Activated naive CD4-positive, alpha-beta T cell treated with Interleukin-2 at 50 U/mL for 16 hours (primary cell): ENCODE measurements at places on chromosomes 2 and 18.

DNA sequence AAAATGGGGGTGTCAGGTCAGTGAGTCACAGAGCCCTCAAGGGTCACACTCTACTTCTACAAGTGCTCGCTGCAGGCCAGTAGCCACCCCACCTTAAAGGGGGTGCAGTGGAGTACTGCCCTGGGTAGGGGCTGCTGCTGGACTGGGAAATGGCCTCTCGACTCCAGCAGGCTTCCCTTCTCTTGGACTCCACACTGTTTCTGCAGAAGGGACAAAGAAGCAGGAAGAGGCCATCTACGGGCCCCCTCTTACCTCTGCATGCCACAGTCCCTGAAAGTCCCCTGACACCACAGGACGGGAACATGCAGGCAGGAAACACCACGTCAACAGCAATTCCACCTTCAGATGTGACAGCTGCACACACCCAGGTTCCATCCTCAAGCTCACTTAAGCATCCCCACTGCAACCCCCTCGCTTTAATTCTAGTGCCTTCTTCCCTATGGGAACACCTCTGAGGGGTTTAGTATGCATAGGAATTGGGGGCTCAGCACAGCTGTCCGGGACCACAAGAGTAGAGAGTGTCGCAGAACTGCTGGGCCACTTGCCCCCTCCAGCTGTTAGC is 22.3 kb downstream of the SNED1 start:
- DNase-seq: no peak

- no peak for DNase-seq
These were observed 1.5 kb downstream of the AQP4 start for GRCh38 chr18:26863921-26864497.

GRCh38 chr2:177106212-177106611 is 106.4 kb upstream of the HNRNPA3 start:
- no peak for DNase-seq

GRCh38 chr2:40384714-40385113 is 67.2 kb downstream of the SLC8A1 start:
- DNase-seq: no peak

- DNase-seq: no peak
These were observed 271.8 kb downstream of the GLI2 start for GRCh38 chr2:121007490-121007853.

DNA sequence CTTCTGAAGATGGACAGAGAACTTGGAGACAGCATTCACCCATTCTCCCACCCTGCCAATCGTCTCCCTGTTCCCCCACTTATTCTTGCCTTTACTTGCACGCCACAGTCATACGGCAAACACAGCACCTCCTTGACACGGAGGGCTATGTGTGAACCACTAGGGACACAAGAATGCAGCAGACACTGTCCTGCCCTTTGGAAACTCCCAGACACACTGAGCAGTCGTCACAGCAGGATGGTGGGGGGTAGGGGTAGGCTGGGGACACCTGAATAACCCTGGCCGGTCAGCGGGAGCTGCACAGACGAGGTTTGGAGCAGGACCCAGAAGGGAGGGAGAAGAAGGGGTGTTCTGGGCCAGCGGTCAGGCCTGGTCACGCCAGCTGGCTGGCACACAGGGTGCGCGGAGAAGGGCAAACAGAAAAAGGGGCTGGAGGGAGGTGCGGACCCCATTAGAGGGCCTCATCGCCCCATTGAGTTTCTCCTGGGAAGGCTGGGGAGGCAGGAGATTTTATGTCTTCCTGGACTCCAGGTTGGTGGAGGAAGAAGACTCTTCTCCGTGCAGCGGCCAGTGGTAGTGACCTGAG is 40.0 kb upstream of the FOSL2 start:
- no peak for DNase-seq

GRCh38 chr2:45009928-45010701 is 863 bp upstream of the SIX2 start:
- DNase-seq: no peak

DNA sequence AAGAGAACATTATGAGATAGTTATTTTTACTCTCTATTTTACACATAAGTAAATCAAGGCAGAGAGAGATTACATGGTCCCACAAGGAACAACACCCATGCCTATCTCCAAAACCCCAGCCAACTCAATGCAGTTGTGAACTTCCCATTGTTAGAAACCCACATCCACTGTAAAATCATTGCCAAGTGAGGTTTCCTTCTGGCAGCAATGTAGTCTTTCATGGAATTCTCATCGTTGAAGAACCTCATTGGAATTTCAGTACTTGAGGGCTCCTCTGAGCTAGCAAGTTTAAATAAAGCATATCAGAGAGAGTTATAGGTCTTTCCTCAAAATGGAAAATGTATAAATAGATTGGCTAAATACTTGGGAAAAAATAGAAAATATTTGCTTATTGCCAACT is 105.2 kb downstream of the RAD51AP2 start:
- DNase-seq: no peak

DNA sequence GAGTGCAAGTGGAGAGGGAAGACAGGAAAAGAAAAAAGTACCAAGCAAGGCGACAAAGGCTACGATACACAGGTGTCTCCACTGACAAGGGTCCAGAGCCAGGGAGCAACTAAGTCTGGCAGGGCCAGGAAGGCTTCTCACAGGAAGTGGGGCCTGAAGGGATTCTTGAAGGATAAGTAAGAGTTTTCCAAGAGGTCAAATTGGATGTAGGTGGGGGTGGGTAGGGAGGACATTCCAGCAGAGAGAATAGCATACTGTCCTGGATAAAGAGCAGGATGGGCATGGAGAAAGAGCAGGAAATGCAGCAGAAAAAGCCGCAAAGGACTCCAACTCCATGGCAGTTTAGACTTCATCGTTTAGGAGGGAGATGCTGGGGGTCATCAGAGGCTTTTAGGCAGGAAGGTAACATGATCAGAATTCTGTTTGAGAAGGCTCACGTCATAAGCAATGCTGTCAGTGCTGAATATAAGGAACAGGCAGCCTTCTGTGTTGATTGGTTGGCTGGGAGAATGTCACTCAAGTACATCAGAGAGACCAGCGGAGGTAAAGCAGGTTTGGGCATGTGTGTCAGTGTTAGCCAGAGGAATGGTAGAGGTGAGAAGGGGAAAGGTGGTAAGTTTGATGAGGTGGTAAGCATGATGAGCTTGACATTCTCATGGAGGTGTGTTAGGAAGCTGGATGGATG is 35.1 kb downstream of the ARHGAP25 start:
- no peak for DNase-seq

DNA sequence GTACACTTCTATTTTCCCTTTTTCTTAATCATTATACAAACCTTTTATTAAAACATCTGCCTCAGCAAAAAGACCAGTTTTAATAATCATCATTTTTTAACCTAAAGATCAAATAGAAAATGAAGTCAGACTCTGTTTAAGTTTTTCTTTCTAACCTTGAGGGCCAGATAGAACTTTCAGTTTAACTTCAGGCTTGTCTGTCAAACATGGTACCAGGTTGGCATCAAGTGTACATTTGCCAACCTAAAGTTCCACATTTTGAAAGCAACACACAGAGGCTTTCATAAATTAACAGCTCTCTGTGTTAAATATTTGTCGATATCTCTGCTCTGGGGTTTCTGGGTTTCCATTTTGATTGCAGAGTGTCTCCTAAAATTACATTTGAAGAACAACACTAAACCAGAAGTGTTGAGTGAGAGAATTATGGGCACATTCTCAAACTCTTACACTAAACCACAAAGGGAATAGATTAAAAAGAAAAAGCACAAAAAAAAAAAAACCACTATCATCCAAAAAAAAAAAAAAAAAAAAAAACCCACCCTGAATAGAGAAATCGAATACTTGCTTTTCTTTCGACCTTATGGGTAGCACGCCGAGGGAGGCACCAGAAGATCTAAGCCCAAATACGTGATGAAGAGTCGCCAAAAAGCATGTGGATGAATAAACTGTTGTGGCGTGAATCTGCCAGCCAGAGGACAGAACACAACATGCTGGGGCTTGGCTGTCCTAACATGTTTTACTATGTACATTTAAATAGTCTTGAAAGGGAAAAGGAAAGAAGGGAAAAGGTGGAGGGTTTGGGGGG is 166.2 kb downstream of the TCF4 start:
- no peak for DNase-seq

DNA sequence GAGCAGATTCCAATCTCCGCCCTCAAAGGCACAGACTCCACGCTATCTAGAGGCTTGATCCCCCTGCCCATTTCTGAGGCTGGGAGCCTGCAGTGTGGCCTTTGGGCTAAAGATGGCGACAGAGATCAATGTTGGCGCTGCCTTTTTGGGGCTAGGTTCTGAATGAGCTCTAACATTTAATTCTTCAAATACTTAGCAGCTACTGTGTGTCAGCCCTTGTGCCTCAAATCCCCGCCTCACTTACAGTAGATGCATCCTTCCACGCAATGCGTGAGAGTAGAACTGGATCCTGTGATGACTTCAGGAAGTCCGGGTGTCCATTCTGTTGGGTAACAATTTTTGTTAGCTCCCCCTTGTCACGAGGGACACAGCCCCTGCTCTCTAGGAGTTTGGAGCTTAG is 12.4 kb downstream of the IL1F10 start:
- DNase-seq: peak; percentile 52

GRCh38 chr2:175414191-175414881 is 232.8 kb upstream of the ATP5MC3 start:
- no peak for DNase-seq

GRCh38 chr18:57819671-57820460 is 16.8 kb upstream of the ATP8B1 start:
- DNase-seq: no peak

- no peak for DNase-seq
These were observed 18.1 kb upstream of the PKDCC start for GRCh38 chr2:42029639-42030199.

- DNase-seq: no peak
These were observed 25.7 kb downstream of the NR4A2 start for GRCh38 chr2:156306821-156307220.

DNA sequence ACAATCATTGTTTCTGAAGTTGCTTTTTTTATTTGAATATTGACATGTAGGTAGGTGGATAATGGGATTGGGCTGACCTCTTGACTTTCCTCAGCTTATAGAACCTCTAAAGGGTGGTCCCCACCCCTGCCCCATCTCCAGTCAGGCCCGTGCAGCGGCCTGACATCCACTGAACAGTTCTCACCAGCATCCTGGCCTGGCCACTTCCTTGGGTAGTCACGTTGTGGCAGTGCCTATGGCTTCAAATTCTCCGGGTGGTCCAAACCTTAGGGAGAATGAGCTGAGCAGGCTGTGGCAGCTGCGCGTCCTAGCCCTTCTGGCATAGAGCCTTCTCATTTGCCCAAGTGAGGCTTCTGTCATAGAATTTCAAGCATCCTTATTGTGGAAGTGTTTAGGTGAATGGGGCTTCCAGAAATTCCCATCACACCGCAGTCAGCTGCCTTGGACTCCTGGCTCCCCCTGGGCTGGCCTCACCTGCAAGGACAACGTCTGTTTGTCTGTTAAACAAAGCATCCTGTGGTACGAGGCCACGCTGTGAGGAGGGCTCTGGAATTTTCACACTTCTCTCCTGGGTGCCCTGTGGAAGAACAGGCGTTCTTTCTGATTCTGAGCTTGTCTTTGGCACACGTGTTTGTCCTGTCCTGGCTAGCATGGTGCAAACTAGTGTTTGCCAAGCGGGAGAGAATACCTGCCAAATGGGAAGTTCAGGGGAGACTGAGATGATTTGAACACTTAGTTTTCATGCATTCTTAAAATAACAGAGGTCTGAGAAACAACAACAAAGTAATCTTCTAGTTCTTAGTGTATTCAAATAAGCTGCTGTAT is 31.8 kb upstream of the OTOS start:
- no peak for DNase-seq

DNA sequence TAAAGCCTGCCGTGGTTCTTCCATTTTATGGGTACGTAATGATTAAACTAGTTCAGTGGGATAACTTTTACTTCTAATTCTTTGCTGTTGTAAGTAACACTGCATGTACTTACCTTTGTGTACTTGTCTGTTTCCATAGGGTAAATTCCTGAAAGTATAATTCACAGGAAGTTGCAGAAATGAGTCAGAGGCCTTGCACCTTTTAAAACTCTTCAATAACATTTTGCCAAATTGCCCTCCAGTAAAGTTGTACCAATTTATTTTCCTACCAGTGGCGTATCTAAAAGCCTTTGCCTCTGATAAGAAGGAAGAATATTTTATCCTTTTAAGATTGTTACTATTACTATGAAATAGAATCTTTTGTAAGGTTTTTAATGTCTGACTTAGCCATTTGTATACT is 65.1 kb downstream of the CAB39 start:
- no peak for DNase-seq

GRCh38 chr2:43787895-43788294 is 14.1 kb downstream of the DYNC2LI1 start:
- DNase-seq: no peak

DNA sequence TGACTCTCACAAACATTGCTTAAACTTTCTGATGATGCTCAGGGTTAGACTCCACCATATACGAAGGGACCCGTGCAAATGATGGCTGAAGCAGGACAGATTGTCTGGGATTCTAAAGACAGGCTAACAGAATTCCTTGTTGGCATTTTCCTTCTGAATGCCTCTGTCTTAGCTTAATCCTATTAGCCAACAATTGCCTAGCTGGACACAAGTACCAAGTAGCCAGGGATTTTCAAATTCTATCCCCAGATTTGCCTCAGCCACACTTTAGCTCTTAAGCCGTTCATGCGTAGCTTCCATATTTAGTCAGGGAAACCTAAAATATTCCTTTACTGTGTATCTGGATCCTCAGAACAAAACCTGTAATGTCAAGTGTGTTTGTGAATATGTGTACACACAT is 40.0 kb downstream of the COL4A3 start:
- no peak for DNase-seq

DNA sequence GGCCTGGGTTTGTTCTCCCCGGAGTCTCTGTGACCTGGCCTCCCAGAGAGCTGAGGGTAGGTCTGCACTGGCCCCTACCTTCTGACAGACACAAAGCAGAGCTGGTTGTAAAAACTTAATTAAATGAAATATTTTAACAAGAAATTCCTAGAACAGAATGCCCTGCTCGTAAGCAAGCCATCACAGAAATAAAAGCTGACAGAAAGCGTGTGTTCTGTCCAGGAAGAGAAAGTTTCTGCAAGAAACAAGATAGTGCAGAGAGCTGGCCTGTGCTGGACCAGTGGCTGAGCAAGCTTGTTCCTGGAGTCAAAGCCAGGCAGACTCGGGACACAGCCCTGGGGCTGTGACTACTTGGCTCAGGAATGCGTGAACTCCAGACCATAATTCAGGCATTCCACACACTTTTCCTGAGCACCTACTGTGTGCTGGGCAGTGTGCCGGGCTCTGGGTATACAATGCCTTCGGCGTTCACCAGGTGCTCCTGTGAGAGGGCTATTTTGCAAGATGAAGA is 51.6 kb downstream of the APOB start:
- DNase-seq: no peak

GRCh38 chr18:49697049-49697448 is 116.3 kb downstream of the ACAA2 start:
- no peak for DNase-seq

GRCh38 chr2:151024696-151025251 is 236.9 kb downstream of the RBM43 start:
- no peak for DNase-seq

DNA sequence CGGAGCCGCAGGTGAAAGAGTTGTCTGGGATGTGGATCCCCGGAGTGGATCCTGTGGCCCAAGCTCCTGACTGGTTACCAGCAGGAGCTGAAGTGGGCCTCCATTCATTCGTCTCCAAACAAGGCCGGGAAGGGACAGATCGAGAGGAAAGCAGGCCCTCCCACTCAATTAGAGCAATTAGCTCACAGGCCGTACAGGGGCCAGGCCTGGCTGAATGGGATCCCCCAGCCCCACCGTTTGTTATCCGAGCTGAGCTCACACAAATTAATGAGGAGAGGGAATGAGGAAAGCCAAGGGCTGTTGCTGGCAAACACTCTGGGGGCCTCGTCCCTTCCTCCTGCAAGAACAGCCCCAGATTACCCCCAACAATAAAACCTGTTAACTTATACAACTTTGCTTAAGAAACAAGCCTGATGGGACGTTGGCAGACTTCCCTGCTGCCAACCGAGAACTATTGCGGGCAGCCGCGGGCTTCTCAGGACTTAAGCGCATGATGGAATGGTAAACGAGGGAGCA is 338.0 kb downstream of the BCL11A start:
- no peak for DNase-seq
